Activated CD4-positive, alpha-beta T cell treated with anti-CD3 and anti-CD28 coated beads, Interleukin-2, amount 10 ng/mL, durations not matched to agents 24 days and 14 days (primary cell): ENCODE measurements at places on chromosomes 2 and 18.

- H3K4me1 ChIP-seq: no peaks in the 10 kb centered on the region
- no peak overlapping the region for H3K4me3 ChIP-seq
- H3K27me3 ChIP-seq: no peaks in the 10 kb centered on the region
- no peak overlapping the region for H3K27ac ChIP-seq
- DNase-seq: no peak
These were observed 121.7 kb upstream of the GLI2 start for GRCh38 chr2:120613742-120614571.

DNA sequence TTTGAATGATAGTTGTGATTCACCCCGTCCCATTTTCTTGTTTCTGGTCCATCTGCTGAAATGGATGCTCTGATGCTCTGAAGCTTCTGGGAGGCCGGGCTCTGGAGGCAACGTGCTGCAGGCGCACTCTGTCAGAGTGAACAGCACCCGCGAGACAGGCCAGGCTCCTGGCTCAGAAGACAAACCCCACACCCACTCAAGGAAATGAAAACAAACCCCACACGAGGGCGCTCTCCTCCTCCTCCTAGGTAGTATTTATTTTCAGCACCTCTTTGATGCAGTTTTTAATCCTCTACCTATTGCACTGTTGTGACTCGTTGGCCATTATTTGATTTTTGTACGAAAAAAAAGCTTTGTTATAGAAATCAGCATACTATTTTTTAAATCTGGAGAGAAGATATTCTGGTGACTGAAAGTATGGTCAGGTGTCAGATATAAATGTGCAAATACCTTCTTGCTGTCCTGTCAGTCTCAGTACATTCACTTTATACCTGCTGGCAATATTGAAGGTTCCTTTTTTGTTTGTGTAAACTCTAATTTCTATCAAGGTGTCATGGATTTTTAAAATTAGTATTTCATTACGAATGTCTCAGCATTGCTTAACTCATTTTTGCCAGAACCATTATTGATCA lies 10.3 kb upstream of the CHST10 start:
- no peak overlapping the region for H3K27ac ChIP-seq
- peak; percentile 91 for DNase-seq
- H3K27me3 ChIP-seq: peaks cover 35% of the 10 kb centered on the region
- no peak overlapping the region for H3K4me3 ChIP-seq
- no peaks in the 10 kb centered on the region for H3K36me3 ChIP-seq
- H3K4me1 ChIP-seq: peaks cover 6% of the 10 kb centered on the region

DNA sequence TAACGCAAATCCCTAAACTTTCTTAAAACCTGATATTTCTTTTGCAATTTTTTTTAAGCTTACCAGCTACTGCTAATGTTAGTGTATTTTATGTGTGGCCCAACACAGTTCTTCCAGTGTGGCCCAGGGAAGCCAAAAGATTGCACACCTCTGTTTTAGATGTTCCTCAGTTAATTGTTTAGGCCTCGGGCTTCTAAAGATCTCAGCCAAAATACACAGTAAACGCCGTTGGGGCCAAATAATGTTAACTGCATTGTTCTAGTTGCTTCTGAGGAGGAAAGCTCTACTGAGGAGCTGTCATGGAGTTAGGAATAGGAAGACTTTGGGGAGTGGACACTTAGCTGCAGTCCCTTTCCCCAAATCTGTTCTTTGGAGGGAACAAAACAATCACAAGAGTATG lies 2.0 kb downstream of the HSPE1 start:
- H3K4me1 ChIP-seq: peaks cover 23% of the 10 kb centered on the region
- H3K27me3 ChIP-seq: no peaks in the 10 kb centered on the region
- no peak for DNase-seq
- H3K27ac ChIP-seq: peak overlapping the region; percentile 47
- H3K4me3 ChIP-seq: peak overlapping the region; percentile 95

- H3K36me3 ChIP-seq: no peaks in the 10 kb centered on the region
- no peak overlapping the region for H3K4me3 ChIP-seq
- no peaks in the 10 kb centered on the region for H3K4me1 ChIP-seq
- DNase-seq: peak; percentile 86
These were observed 15.2 kb upstream of the DNPEP start for GRCh38 chr2:219402665-219403515.

DNA sequence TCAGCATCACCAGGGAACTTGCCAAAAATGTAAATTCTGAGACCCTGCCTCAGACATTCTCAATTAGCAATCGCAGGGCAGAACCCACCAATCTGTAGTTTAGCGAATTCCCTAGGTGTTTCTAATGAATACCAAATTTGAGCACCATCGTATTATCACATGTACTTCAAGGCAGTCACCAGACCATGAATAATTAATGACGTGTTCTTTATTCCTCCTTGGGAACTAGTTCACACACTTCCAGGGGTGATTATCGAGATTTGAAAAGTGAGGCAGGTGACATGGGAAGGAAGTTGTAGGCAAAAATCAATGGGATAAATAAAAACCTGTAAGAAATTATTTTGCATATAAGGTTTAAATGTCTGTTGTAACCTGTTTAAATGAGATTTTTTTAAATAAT lies 102.5 kb upstream of the CRIM1 start:
- no peak overlapping the region for H3K4me3 ChIP-seq
- H3K27ac ChIP-seq: no peak overlapping the region
- DNase-seq: peak; percentile 24
- peaks cover 27% of the 10 kb centered on the region for H3K27me3 ChIP-seq
- H3K36me3 ChIP-seq: peaks cover 5% of the 10 kb centered on the region

DNA sequence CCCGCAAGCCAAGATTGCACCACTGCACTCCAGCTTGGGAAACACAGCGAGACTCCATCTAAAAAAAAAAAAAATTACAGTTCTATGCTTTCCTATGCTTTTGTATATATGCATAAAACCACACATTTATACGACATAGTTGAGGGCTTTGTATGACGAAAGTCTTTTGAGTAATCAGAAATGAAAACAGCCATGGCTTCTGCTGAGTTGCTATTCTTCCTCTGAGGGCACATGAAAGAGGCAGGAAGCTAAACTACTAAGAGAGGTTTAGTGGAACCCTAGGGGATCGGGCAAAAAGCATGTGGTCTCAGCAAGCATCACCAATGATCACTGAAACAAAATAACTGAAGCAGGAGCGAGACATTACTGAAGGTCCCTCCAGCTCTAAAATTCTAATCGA lies 99.6 kb downstream of the ZAP70 start:
- DNase-seq: peak; percentile 36
- H3K27me3 ChIP-seq: no peaks in the 10 kb centered on the region
- H3K4me3 ChIP-seq: no peak overlapping the region
- no peak overlapping the region for H3K27ac ChIP-seq
- no peaks in the 10 kb centered on the region for H3K4me1 ChIP-seq

- no peak overlapping the region for H3K4me3 ChIP-seq
- H3K4me1 ChIP-seq: no peaks in the 10 kb centered on the region
- H3K27me3 ChIP-seq: no peaks in the 10 kb centered on the region
- no peak overlapping the region for H3K27ac ChIP-seq
These were observed 999.7 kb upstream of the LRRTM1 start for GRCh38 chr2:81304154-81304830.
